CD4-positive, alpha-beta T cell treated with Interleukin-6 at 100 ng/mL for 8 hours (primary cell): ENCODE measurements at places on chromosomes 7 and 10.

- DNase-seq = no peak
These were observed 12.1 kb downstream of the TFR2 start for GRCh38 chr7:100629117-100629716.

GRCh38 chr7:134941185-134941900, 45.0 kb upstream of the AGBL3 start:
- DNase-seq = no peak

GRCh38 chr7:101299511-101300464, 21.8 kb downstream of the IFT22 start:
- no peak for DNase-seq

GRCh38 chr10:97522071-97522470, 23.3 kb downstream of the UBTD1 start:
- no peak for DNase-seq

DNA sequence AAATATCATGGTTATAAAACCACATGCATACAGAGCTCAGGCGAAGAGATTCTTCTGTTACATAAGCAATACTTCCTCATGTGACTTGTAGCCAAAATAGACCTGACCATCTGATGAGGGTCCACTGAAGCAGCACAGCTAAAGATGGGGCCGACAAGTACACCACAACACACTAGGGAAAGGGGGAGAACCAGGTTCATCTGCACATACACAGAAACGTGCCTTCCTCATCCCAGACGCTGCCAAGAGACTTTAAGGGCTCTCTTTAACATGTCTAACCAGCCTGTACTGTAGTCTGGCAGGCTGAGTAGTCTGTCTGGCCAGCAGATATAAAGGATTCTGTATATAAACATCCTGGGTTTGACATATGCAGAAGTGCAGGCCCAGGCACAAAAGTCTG, 30.3 kb downstream of the ERCC6 start:
- DNase-seq = no peak

DNA sequence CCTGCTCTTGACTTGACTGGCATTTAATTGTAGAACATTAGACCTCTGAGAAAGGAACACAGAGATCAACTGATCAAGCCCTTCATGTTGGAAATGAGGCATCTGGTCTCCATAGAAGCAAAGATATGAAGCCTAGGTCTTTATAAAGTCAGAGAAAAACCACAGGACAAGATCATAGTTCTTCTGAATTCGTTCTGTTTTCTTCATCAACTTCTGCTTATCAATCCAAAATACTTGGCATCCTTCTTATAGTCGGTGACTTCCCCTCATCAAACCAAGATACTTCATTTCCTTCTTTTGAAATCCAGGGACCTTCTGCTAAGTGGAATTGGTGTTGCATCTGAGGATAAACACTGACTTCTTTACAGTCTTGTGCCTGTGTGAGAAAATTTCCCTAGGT, 77.1 kb upstream of the PRKCQ start:
- DNase-seq = no peak

DNA sequence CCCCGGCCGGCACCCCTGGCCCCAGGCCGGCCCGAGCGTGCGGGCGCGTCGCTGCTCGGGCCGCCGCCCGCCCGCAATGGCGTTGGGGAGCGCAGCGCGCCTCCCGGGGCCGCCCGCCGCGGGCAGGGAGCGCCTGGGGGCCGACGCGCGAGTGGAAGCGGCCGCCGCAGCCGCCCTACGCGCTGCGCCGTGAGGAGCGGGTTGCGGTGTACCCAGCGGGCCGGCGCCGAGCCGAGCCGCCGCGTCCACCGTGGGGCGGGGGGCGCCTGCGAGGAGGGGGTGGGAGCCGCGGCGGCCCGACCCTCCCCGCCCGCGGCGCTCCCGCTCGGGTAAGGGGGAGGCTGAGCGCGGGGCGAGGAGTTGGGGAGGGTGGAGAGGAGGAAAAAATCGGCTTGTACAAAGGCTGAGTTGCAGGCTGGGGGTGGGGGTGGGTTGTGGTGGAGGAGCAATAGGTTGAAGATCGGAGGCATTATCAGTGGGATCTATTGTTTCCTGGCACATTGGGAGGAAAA, 473 bp downstream of the PPP1R9A start:
- no peak for DNase-seq

DNA sequence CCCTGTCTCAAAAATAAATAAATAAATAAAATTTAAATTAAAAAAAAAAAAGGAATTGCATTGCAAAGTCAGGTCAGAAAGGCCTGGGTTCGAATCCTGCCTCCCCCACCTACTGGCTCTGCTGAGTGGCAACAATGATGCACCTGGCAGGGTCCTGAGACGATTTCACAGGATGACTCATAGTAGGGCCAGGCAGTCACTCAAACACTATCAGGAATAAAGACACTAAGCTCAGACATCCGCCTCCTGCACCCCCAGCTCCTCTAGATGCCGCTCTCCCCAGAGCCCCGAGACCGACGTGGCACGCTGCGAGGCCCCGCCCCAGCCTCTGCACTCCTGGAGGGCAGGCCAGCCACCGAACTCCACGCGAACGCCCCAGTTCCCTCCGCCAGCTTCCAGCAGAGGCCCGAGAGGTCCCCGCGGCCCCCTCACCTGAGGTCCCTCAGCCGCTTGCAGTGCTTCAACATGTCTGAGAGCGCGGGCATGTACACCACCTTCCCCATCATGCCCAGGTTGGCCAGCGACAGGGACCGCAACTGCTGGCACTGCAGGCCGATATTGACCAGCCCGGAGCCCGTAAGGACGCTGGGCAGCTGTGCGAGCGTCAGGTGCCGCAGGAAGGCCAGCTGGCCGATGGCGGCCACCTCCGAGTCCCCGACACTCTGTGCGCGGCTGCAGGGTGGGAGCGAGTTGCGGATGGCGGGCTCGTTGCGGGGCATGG, 76.6 kb upstream of the TNRC18 start:
- no peak for DNase-seq

DNA sequence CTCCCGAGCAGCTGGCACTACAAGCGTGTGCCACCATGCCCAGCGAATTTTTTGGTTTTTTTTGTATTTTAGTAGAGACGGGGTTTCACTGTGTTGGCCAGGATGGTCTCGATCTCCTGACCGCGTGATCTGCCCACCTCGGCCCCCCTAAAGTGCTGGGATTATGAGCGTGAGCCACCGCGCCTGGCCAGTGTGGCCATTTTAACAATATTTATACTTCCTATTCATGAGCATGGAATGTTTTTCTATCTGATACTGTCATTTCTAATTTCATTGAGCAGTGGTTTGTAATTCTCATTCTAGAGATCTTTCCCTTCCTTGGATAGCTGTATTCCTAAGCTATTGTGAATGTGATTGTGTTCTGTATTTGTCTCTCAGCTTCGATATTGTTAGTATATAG, 96.2 kb downstream of the GLCCI1 start:
- DNase-seq = no peak

GRCh38 chr7:6056616-6057015, 25.4 kb downstream of the ANKRD61 start:
- no peak for DNase-seq

DNA sequence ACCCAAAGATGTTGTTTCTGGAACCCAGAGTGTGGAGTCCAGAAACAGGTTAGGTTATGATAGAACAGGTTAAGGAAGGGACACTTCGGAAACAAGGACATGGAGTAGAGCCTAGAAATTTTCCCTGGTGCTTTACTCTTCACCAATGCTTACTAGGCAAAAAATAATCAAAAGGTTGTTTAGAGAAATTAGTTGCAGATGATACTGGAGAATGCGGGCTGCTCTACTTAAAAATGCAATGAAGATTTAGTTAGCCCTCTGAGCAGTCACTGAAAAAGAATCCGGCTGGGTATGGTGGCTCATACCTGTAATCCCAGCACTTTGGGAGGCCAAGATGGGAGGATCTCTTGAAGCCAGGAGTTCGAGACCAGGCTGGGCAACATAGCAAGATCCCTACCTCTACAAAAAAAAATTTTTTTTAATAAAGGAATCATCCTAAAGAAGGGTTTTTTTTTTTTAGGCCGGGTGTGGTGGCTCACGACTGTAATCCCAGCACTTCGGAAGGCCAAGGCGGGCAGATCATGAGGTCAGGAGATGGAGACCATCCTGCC, 3.3 kb upstream of the UBE2H start:
- no peak for DNase-seq

GRCh38 chr7:507623-508300, 11.9 kb downstream of the PDGFA start:
- no peak for DNase-seq

GRCh38 chr10:24415455-24416125, 206.7 kb downstream of the KIAA1217 start:
- DNase-seq = no peak

DNA sequence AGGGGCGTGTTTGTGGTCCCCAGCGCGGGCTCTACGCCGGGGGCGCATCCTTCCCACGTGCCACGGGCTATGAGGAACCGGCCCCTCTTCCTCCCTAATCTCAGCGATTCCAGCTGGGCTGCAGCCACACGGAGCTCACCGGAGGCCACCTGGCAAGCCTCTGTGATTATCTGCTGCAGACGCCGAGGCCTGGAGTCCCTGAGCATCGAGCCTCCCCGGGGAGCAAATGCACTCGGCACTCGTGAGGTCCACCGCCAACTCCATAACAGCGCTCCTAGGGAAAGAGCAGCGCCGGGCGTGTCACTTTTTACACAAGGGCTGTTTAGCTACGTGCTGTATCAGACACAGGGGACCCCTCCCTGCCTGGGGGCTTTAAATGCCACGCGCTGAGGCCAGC, 101.2 kb downstream of the DYNC2I1 start:
- no peak for DNase-seq

GRCh38 chr7:19146699-19147098, 1.5 kb upstream of the FERD3L start:
- DNase-seq = no peak

DNA sequence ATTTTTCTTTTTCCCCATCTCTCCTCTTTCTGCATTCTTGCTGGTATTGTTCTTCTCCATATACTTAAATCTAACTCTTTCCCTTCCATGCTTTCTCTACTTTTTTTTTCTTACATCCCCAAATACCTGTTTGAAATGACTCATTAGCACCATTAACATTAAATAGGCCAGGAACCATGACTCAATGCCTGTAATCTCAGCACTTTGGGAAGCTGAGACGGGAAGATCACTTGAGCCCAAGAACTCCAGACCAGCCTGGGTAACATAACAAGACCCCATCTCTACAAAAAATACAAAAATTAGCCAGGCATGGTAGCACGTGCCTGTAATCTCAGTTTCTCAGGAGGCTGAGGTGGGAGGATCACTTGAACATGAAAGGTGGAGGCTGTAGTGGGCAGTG, 1026.8 kb downstream of the GATA3 start:
- DNase-seq = no peak

DNA sequence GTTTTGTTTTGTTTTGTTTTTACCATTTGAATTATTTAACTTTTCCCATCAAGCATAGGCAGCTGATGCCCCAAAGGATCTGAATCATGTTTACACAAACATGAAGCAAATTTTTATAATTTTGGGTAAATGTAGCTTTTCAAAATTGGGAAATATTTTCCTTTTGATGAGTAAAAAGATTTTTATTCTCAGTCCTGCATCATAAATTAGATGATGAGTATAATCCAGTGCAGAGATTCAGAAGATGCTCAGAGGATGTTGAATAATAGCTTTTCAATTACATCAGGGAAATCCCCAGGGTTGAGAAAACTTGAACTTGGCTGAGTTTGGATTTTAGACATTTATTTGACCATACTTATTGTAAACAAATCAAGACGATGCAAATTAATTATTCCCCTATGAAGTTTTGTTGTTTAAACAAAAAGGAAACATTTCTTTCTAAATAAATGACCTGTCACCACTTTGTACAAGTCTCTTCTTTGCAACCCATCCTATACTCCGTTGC, 121.7 kb downstream of the FAM204A start:
- no peak for DNase-seq

GRCh38 chr7:142359694-142360279, 101.9 kb upstream of the PRSS58 start:
- DNase-seq = no peak

- no peak for DNase-seq
These were observed 97.9 kb downstream of the NKX6-2 start for GRCh38 chr10:132687893-132688579.

- peak; percentile 6 for DNase-seq
These were observed 40.9 kb upstream of the ZNF32 start for GRCh38 chr10:43689618-43689954.

- DNase-seq = no peak
These were observed 1187.9 kb downstream of the XPNPEP1 start for GRCh38 chr10:108735380-108735779.

- DNase-seq = no peak
These were observed 70.5 kb upstream of the SP4 start for GRCh38 chr7:21357151-21358097.

- DNase-seq = peak; percentile 93
These were observed 10.4 kb downstream of the ATG9B start for GRCh38 chr7:151013733-151014497.

- DNase-seq = no peak
These were observed 974.8 kb downstream of the SORCS3 start for GRCh38 chr10:105615715-105616365.

- no peak for DNase-seq
These were observed 51.3 kb upstream of the STEAP4 start for GRCh38 chr7:88357781-88358525.

DNA sequence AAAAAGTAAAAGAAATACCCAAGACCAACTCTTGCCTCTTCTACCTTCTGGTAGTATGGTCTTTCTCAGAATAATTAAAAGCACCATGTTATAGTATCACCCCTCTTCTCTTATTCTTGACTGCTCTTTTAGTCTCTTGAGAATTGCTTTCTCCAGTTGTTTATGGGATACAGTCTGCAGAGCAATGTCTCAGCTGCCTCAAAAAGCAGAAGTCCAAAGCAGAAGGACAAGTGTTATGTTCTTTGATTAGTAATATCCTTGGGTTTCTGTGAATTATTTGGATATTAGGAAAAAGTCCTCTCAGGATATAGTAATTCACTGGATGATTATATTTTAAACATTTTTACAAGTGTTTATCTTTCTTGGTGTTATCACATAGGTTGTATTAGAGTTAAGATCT, 7.4 kb downstream of the TAS2R41 start:
- no peak for DNase-seq

- no peak for DNase-seq
These were observed 136.0 kb downstream of the COL28A1 start for GRCh38 chr7:7399707-7400106.

GRCh38 chr7:52285689-52286088, 749.7 kb upstream of the POM121L12 start:
- no peak for DNase-seq

DNA sequence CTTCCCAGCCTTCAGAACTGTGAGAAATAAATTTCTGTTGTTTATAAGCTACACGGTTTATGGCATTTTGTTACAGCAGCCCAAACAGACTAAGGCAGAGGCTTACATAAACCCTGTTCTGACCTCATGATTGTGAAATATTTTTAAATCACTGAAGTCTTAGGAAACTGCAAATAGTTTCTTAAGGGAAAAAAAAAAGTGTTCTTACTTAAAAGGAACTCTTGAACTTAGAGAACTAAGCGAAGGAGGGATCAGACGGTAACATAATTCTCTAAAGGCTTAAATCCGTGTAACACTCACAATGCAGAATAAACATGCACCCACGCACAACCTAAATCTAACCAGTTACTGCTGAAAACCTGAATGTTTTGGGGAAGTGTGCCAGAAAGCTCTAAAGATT, 749.1 kb upstream of the LRRTM3 start:
- no peak for DNase-seq

- no peak for DNase-seq
These were observed 9.3 kb downstream of the ADAP1 start for GRCh38 chr7:945147-945555.
